ENCODE measurements at places on chromosomes 1 and 21.

DNA sequence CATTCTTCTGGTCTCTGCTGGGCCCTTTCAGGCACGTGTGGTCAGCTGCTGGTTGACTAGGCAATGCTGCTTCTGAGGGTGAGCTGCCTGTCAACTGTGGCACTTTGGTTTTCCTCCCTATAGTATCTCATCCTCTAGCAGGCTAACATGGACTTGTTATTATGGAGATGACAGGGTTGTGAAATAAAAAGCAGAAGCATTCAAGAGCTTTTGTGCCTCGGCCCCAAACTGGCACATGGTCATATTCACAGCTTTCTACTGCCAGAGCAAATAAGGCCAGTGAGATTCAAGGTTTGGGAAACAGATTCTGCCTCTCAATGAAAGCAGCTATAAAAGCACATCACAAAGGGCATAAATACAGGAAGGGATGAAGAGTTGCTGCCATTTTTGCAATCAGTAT, 1.6 kb upstream of the ZNF124 start:
- DNase-seq, result no peak

DNA sequence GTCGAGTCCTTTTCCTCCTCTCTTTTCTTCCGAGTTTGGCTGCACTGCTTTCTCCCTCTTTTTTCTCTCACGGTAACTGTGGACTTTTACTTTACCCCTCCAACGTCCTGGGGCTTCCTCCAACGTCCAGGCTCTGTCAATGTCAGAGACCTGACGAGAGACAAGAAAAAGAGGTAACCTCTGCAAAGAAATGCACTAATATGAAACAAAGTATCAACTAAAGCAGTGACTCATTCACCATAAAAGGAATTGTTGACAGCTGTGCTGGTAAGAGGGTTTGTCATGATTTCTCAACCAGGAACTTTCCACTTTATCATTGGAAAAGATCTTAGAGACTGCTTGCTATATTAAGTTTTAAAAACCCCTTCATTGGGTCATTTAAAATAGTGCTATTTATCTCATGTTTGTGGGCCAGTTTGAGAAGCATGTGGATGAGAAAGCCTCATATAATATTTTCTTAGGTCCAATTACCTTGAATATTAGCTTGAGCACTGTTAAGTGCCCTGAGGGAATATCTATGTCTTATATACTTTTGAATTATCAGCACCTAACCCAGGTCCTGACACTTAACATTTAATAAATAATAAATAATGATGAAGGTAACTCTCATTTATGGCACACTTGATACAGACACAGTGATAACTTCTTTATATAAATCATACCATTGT, at the start of gene GBP2:
Gene GBP2 (minus strand): TSS at position 202 of the 668 bp plus-strand sequence. CDS start 4,148 bp downstream, outside the sequence.
- no peak for DNase-seq

- DNase-seq, result no peak
These were observed 126.4 kb downstream of the ZZZ3 start for GRCh38 chr1:77556045-77556444.

GRCh38 chr1:205504311-205505075, at the start of gene CDK18:
CDK18 (plus strand) TSS chr1:205504669; CDS start chr1:205523168, 18,499 bp downstream.
- peak; percentile 24 for DNase-seq

- DNase-seq, result no peak
These were observed 168.2 kb downstream of the CLIC6 start for GRCh38 chr21:34836933-34837505.

DNA sequence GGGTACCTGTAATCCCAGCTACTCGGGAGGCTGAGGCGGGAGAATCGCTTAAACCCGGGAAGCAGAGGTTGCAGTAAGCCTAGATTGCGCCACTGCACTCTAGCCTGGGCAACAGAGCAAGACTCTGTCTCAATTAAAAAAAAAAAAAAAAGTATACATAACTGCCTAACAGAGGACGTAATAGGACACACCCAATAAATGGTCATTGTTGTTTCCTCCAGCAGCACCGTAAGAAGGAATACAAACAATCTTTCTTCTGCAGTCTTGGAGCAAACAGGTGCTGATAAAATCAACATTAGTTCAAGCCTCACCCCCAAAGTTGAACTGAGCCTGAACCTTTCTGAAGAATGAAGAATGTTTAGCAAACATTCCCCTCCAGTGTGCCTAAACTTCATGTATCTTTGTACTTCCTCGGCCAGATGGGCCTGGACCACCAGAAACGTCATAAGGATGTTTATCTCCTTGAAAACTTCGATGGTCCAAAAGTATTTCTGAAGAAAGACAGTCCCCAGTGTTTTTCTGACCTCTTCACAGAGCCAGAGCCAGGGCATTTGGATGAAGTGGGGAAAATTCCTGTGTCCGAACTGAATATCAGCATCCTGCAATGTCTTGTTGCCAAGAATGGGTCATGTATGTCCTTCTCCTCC, 136.8 kb upstream of the F3 start:
- DNase-seq, result no peak

- DNase-seq, result no peak
These were observed 3.0 kb downstream of the CRYBG2 start for GRCh38 chr1:26350701-26351589.

DNA sequence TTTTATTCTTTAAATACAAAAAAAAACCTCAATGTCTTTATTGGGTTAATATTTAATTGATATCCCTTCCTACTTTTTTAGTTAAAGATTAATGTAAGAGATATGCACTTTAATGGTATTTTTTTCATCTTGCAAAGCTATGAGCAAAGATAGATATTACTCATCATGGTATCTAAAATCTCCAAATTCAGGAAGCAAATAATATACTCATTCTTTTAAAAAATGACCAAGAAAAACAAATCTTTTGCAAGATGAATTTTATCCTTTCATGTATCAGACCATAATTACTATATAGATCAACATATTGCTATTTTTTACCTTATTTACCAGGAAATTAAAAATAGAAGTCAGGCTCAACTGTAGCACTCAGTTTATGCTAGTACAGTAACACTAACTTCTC, 330.4 kb downstream of the KCNT2 start:
- DNase-seq, result no peak

All from stimulated activated CD4-positive, alpha-beta T cell treated with anti-CD3 and anti-CD28 coated beads, Interleukin-2, amount 100 ng/mL, for 48 hours (primary cell).